ENCODE measurements at places on chromosomes 6 and 20.
A peak's percentile ranks its signal among the peaks of the same experiment; 100 is the strongest.

GRCh38 chr20:50189681-50190250 lies 864 bp upstream of the CEBPB start:
- no peak for DNase-seq

DNA sequence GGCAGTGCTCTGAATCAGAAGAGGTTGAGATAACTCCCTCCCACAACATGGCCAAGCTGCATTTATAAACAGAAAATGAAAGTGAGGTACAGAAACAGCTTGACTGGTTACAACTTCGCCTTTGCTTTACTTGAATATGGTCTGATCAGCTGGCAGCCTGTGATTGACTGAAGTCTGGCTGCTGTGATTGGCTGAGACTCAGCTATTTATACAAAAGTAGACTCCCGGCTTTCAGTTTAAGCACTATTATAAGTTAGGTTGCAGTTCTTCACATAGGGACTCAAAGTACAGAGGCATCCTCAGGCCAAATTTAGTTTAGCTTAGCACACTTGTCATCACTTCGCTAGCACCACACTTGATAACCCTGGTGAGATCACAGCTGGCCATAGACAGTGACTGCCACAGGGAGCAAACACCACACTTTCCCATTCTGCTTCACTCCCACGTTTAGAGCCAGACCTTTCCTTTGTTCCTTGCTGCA lies 362.6 kb downstream of the EPM2A start:
- DNase-seq = no peak

DNA sequence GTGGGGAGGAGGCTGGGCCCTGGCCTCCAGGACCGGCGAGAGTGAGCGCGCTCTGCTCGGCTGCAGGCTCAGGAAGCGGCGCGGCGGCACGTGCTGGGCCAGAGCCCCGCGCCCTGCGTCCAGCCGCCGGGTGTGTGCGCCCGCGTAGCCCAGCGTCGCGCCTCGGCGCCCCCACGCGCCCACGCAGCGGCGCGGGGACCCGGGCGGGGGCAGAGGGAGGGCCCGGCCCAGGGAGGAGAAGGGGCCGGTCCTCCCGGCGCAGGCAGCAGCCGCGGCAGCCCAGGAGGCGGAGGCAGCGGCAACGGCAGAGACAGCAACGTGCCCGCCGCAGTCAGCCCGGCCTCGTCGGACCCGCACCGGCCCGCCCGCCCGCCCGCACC lies at the start of gene EYA2:
EYA2 (plus strand) TSS at position 265 of the 380 bp plus-strand sequence. CDS start 95,168 bp downstream, outside the sequence.
- DNase-seq = peak; percentile 62

DNA sequence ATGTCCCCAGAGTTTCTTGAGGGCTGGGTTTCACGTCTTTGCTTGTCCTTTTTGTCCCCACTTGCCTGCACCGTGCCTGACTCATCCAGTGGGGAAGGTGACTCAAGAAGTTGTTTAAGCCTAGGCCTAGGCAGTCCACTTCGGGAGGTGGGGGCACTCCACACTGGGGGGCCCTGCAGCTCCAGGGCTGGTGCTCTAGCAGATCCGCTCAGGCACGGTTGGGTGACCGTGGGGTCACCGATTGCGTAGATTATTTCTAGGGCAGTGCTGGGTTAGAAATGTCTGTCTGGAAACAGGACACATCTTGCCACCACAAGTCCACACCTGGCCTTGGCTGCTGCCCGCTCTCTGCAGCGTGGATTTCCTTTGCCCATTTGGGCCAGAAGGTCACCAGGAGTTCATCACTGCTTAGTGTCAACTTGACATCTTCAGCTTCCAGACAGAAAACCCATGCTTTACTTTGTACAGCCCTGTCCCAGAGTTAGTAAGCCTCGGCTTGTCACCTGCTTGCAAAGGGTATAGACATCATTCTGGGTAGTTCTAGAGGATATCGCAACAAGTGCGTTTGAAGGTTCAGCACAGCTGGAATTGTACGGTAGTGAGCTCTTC lies 13.6 kb upstream of the C20orf144 start:
- no peak for DNase-seq

GRCh38 chr6:67287566-67287965 lies 1347.5 kb upstream of the ADGRB3 start:
- DNase-seq = no peak

DNA sequence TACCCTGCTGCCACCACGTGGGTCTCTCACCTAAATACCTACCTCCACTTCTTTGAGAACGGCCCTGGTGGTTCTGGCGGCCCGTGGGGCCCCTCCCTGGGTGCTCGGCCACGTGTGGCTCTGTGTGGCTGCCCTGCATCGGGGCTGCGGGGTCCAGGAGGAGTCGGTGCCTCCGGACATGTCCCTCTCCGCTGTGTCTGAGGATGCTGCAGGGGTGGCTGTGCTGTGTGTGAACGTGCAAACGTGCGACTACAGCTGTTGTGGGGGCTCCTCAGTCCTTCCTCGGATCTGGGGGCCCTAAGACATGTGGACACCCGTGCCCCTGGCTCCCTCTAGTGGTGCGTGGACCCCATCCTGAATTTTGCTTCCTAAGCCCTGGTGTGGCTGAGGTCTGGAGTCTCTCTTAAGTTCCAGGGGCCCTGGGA lies 691.8 kb downstream of the QKI start:
- no peak for DNase-seq

DNA sequence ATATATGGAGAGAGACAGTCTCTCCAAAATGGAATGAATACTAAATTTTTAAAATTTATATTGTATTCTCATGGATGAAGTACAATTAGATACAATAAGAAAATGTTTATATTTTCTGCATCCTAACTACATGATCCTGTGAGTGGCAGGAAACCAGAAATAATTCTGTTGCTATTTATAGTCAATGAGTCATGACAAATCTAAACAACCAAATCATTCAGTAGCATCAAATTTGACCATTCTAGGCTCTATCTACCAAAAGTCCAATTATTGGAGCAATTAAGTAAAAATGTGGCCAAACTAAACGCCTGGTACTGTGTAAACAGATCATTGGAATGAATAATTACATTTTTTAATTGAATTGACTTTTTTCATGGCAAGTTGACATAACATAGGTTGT lies 959.8 kb downstream of the EPHA7 start:
- DNase-seq = no peak

DNA sequence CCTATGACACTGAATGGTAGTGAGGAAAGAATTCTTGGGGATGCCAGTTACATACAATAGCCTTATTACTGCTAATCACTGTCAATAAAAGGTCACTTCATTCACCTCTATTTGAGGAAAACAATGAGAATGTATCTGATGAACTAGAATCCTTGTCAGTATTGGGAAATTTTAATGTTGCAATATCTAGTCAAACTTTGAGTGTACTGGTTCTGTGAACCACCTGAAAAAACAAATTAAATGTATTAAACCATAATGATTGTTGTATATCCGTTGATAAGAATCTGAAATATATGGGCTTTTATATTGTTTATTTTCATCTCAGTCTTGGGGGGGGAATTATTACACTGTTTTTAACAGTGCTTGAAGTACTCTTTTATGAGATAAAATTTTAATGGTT lies 10.6 kb downstream of the TAF11 start:
- DNase-seq = no peak

GRCh38 chr6:4801491-4802110 lies 25.4 kb downstream of the CDYL start:
- DNase-seq = no peak

GRCh38 chr6:11276911-11277274 lies 44.4 kb upstream of the NEDD9 start:
- peak; percentile 17 for DNase-seq

- DNase-seq = no peak
Observed at GRCh38 chr20:44256961-44257360, 9.9 kb downstream of the GDAP1L1 start.

- no peak for DNase-seq
Observed at GRCh38 chr20:6783752-6784151, 16.3 kb downstream of the BMP2 start.

DNA sequence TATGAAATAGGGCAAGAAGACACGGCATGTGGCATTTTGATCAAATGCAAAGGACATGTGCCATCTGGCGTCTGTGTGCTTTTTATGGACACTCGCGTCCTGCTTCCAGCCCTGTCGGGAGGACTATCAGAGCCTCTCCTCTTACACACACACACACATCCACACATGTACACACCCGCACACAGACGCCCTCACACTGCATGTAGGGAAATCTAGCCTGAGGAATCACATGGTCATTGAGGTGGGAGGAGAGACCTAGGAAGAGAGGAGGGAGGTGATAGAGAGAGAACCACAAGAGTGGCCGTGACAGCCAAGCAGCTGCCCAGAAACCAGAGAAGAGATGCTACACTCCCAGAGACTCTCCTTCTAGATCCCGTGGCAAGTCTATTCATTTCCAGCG lies 105.9 kb upstream of the CDYL start:
- DNase-seq = no peak

DNA sequence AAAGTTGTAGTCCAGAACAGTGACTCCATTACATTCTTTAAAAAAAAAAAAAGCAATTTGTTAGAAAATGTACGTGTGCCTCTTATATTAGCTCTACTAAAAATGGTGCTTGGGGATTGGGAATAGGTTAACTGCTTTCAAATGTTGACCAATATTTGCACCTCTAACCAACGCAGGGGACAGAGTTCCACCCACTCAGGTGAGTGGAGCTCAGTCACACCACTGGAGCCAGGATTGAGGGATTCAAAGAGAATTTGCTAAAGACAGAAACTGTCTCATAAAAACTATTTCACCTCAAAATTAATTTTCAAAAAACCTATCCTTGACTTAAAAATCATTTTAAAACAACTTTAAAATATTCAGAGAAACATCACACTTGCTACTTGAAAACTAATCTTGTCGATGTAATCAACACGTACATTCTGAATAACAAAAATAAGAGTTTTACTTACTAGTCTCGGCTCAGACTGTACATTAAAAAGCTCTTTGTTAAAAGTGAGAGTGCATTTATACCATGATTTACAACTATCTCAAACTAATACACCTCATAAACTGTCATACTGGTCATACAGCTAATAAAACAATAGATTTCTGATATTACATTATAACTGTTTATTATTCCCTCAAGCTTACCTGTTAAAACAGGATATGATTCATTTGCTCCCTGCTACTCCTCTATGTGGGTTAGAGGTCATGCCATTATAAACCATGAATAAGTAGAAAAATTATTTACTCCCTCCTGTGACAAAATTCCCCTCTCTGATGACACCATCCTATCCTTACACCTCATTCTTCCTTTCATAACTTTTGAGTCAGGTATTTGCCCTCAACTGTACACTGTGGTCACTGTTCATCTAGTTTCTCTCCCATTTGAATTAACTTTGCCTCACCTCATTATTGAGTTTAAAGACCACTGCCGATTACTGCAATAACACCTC lies 88.6 kb downstream of the PDE10A start:
- peak; percentile 50 for DNase-seq

GRCh38 chr6:3329393-3330051 lies 70.8 kb downstream of the PSMG4 start:
- no peak for DNase-seq

DNA sequence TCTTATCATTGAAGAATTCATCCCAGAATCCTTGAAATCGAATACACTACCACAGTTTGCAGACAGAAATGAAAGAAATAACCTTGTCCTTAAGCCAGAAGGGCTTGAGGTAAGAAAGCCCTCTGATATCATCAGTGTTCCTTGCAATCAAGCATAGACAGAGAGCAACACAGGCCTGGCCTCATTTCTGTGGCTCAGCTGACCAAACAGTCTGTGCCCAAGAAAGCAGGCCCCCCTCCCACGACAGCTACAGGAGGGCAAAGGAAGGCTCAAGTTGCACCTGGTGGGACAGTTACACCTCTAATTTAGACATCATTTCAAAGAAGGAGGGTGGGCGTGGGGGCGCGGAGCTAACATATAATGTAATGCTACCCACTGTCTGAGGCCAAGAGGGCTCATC lies 21.6 kb downstream of the KIF16B start:
- no peak for DNase-seq

GRCh38 chr6:120198033-120198432 lies 848.5 kb upstream of the MAN1A1 start:
- DNase-seq = peak; percentile 7

- DNase-seq = no peak
Observed at GRCh38 chr6:141618180-141618581, 514.5 kb upstream of the GJE1 start.

Measured in urothelium cell line (cell line).